ENCODE measurements at places on chromosomes 13 and 19.

DNA sequence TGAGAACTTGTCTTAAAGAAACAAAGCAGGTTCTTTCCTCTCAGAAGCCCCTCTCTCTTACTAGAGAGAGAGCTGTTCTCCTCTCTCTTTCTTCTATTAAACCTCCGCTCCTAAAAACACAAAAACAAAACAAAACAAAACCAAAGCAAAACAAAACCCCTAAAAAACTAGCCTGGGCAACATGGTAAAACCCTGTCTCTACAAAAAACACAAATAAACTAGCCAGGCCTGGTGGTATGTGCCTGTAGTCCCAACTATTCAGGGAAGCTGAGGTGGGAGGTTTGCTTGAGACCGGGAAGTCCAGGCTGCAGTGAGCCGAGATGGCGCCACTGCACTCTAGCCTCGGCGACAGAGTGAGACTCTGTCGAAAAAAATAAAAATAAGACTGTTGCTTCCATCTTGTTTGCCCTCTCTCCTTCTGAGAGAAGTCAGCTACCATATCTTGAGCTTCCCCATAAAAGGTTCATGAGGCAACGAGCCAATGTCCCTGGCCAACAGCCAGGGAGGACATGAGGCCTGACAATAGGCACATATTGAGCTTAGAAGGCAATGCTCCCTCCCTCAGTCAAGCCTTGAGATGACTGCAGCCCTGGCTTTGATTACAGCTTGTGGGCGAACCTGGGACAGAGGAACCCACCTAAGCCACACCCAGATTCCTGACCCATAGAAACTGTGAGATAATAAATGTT, 17.5 kb upstream of the FLT3 start:
- DNase-seq = no peak

- no peak for DNase-seq
Observed at GRCh38 chr13:58767566-58767965, 1136.0 kb downstream of the PCDH17 start.

DNA sequence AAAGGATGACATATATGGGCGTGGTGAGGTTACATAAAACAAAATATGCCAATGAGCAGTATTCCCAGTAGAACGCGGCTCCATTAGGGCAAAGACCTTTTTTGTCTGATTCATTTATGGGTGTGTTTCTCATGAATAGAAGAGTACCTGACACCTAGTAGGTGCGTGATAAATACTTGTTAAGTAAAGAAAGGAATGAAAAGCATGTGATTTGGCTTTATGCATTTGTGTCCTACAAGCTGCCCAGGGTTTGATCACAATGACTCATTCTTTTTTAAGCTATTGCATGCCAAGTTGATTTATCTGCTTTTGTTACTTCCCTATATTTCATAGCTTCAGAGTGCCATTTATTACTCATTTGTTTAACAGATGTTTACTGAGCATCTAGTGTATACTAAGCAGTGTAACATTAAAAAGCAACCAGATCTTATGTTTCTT, 19.1 kb upstream of the KCTD4 start:
- DNase-seq = no peak

DNA sequence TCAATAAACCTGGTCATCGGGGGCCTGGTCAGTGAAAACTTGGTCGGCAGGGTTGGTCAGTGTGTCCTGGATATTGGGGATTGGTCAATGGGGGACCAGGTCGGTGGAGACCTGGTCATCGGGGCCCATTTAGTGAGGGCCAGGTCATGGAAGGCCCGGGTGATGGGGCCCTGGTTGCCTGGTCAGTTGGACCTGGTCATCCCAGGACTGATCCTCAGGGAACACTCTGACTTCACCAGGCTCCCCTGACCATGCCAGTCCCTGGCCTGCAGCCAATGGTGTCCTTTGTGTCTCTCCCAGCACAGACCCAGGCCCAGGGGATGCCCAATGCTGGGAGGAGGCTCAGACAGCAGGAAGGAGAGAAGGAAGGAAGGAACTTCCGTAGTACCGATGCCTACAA, 42.1 kb upstream of the TPM4 start:
- DNase-seq = no peak

DNA sequence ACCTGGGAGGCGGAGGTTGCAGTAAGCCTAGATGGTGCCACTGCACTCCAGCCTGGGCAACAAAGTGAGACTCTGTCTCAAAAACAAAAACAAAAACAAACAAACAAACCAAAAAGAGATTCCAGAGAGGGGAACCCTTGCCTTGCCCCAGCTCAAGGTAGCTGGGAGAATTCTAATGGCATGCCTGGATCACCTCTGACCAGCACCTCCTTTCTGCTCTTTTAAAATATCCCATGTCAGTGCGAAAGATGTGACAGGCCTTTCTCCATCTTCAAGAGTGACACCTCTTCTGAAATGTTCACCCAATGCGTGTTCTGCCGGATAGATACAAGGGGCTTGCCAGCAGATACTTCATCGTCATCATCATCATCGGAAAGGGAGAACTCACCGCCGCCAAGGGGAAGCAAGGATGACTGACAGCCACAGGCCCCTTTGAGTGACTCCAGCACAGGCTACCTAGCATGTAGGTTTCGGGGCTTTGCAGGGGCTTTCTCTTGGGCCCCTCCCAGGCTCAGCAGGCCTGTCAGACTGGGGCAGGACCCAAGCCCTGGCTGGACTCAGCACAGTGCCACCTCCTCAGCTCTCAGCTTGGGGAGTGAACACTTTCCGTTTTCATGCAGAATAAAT, 18.9 kb upstream of the LRP3 start:
- DNase-seq = no peak

DNA sequence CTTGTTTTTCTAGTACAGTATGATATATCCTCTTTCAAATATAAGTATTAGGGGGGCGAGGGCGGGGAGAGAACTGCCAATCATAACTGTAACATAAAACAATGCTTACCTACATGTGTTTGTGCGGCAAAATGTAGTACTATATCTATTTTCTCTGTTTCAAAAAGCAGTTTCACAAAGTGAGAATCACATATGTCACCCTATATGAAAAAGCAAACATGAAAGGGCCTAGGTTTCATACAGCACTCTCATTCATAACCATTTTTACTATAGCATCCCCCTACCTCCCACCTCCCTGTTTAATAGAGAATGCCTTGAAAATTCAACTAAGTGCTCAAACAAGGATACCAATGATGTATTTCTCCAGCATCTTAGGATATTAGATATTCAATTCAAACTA, 5.2 kb downstream of the TGDS start:
- no peak for DNase-seq

DNA sequence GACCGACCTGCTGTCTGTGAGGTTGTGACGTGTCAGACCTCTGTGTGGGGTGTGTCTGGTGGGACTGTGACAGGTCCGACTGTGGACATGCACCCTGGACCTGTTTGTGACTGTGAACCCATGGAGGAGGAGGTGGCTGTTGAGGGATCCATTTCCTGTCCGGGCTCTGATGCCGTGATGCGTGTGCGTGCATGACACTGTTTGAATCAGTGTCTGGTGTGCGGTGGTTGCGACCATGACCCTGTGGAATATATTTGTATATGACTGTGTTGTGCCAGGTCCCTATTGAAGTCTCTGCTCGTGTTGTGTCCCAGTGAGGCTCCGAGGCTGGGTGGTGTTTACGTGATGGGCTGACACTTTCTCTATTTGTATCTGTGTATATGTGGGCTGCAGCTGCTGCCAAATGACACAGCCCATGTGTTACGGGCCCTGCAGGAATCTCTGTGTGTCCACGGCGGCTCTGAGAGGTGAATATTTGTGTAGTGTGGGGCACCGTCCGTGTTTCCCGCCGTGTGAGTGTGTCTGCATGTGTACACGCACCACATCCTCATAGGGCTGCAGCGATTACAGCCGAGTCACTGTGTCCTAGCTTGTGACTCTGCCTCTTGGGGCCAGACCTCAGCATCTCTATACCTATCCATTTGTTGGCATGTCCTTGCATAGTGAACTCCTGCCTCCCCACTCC, 18.3 kb downstream of the CCDC97 start:
- DNase-seq = no peak

GRCh38 chr13:34411894-34412293, 530.2 kb upstream of the NBEA start:
- DNase-seq = no peak

DNA sequence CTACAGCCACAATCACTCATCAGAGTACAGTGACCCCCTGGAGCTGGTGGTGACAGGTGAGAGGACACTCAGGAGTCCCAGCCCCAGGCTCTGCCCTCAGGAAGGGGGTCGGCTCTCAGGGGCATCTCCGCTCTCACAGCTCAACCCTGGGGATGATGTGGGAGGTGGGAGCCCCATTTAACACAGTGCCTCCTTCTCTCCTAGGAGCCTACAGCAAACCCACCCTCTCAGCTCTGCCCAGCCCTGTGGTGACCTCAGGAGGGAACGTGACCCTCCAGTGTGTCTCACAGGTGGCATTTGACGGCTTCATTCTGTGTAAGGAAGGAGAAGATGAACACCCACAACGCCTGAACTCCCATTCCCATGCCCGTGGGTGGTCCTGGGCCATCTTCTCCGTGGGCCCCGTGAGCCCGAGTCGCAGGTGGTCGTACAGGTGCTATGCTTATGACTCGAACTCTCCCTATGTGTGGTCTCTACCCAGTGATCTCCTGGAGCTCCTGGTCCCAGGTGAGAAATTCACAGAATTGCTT, 1.0 kb downstream of the LILRA2 start:
- DNase-seq = no peak

DNA sequence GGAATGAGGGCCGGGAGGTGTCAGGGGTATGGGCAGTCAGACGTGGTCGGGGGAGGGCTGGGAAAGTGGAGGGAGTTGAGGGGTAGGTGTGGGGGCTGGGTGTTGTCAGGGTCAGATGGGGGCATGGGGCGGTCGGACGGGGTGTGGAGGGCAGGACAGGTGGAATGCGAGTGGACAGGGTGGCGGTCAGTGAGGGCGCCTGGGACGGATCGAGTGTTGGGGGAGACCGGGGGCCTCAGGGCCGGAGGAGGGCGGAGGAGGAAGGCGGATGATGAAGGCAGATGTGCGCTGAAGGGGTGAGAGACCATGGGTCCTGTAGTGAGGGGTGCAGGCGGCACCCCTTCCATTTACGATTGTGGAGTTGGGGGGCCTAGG, 5.7 kb downstream of the TBCB start:
- DNase-seq = no peak

- no peak for DNase-seq
Observed at GRCh38 chr13:36850790-36851438, 31.9 kb downstream of the RFXAP start.

Measured in activated CD4-positive, CD25-positive, alpha-beta regulatory T cell (primary cell).